Caco-2 (cell line): ENCODE measurements at places on chromosomes 2 and 18.

- DNase-seq = peak; percentile 90
These were observed at the start of gene ERICH2 for GRCh38 chr2:170770008-170770605. Gene ERICH2, plus strand, starts transcription at chr2:170770378. Its CDS starts 304 bp downstream, at chr2:170770682.

DNA sequence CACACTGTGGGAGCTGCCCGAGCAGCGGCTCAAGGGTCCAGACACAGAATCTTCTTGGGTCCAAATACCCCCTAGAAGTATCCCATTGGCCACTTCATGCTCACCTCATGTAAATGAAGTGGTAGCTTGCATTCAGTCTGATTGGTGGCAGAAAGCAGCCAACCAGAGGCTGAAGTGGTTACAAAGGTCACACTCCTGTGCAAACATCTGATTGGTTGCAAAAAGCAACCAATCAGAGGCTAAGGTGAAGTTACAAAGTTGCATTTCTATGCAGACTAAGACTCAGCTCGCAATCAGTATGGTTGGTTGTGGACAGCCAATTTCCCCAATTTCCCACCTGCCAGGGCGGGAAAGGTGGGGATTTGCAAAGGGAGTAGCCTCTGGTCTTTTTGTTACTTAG is 94.3 kb downstream of the DGKD start:
- DNase-seq = peak; percentile 58

GRCh38 chr2:220876080-220876824 is 695.9 kb downstream of the EPHA4 start:
- no peak for DNase-seq

- no peak for DNase-seq
These were observed 6.5 kb upstream of the THOC1 start for GRCh38 chr18:274313-274712.

DNA sequence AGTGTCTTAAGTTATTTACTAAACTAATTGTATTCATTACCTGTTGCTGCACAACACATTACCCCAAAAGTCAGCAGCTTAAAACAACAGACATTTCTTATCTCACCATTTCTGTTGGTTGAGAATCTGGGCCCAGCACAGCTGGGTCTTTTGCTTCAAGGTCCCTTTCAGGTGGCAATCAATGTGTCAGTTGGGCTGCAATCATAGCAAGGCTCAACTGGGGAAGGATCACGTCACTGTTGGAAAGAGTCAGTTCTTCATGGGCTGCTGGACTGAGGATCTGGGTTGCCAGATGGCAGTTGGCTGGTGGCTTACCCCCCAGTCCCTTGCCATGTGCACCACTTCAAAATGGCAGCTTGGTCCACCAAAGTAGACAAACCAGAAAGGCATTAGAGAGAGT is 261.2 kb downstream of the SUCLG1 start:
- DNase-seq = no peak

GRCh38 chr2:11566383-11566782 is 32.5 kb downstream of the GREB1 start:
- DNase-seq = peak; percentile 27

DNA sequence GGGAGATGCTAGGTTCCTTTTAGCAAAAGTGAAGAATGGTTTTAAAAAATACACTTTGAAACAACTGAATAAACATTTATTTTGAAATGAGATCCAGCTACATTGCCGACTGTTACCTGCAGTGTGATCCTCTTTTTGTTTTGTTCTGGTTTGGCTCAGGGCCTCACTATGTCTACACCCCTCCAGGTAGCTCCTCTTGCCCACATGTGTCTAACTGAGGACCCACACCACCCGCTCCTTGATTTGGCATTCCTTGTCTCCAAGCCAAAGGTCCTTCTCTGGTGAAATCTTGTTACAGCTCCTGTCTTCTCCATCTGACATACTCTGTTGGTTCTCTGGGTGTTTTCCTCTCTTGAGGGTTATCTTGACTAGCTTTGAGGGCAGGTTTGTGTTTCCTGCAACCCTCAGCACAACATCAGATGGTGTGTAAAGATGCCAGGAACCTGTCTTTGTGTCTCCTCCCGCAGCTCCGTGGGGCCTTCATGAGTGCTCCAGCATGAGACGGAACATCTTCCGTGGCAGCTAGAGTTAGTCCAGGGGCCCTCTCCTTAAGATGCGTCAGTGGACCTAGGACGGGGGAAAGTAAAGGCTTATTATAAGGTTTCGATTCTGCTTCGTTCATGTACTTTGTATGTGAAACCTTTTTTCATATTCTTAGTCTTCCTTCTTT is 32.1 kb downstream of the MAP4K4 start:
- DNase-seq = no peak

- peak; percentile 47 for DNase-seq
These were observed 21.6 kb downstream of the TSN start for GRCh38 chr2:121776885-121777698.

- DNase-seq = no peak
These were observed 128.8 kb upstream of the SLC1A4 start for GRCh38 chr2:64860276-64860885.

GRCh38 chr2:104849618-104850141 is 4.2 kb upstream of the POU3F3 start:
- DNase-seq = peak; percentile 66
